ENCODE measurements at places on chromosomes 12 and 14.

DNA sequence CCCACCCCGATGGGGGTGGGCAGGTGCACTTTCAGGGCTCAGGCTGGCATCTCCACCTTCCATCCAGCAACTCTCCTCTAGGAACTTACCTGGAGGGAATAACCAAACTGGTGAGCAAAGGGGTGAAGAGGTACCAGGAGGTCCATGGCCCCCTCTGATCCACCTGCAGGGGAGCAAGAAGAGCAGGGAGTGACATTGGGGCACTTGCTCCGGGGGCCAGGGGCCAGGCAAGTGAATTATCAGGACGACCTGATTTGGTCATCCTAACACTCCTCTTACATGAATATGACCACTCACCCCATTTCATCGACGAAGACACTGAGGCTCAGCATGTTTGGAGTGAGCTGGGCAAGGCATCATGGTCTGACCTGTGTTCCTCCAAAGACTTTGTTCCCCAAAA lies 6.0 kb downstream of the DIO3 start:
- no peak for DNase-seq

DNA sequence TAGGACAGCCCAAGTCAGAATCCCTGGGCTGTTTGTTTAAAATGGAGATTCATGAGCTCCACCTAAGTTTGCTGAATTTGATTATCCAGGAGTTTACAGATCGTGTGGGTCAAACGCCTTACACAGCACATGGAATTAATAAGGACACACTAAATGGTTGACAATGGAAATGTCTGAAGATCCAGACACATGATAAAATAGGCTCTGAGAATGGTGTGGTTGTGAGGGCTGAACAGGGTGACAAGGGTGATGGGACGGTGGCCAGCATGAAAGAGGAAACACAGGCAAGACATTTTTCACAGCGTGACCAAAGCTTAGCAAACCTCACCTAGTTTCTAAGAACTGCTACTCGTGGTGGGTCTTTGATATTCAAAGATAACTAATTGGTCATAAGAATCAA lies 12.5 kb downstream of the VWF start:
- DNase-seq = no peak

DNA sequence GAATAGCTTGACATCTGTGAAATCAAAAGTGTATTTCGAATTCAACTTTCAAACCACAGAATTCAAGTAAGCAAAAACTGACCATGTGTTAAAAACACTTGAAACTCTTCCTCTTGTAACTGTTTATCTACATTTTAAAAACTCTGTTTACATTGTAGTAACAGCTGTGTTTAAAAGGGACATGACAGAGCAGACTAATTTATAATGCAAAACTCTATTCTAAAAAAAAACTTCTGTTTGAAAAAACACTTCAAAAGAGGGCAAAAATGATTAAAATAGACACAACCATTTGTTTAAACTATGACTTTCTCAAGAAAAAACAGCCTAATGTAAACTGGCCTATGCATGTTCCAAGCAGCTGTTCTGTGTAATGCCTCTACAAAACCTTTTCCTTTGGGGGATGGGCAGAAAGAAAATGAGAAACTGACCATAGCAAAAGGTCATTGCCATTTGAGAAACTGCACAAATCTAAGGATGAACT lies 149.1 kb upstream of the HMGA2 start:
- DNase-seq = no peak

GRCh38 chr14:22650960-22651521 lies 6.9 kb upstream of the OR6J1 start:
- no peak for DNase-seq

All from stimulated activated CD8-positive, alpha-beta memory T cell treated with anti-CD3 and anti-CD28 coated beads, Interleukin-4, amount 100 ng/mL, for 48 hours (primary cell).